Caco-2 (cell line): ENCODE measurements at places on chromosomes 7 and 10. TPM values are rescaled to one million over a fixed set of nuclear protein-coding genes. Genes with fewer than 3 reads are reported as not detected.

OR2A12 gene
- total RNA-seq, result not detected in 2 replicates

CLCN1 gene
- total RNA-seq, result 1.8 and 1.9 TPM in 2 replicates

CALCR gene
- total RNA-seq, result 0.30 TPM in 1 of 2 replicates, not detected in the other

MRLN gene
- total RNA-seq, result 0.88 and 0.98 TPM in 2 replicates

PLXNA4 gene
- 0.43 and 0.58 TPM in 2 replicates for total RNA-seq

- no peaks in the 10 kb centered on the region for H3K36me3 ChIP-seq
- peak; percentile 64 for DNase-seq
- H3K27ac ChIP-seq, result no peak overlapping the region
- H3K4me3 ChIP-seq, result no peak overlapping the region
- no peaks in the 10 kb centered on the region for H3K4me1 ChIP-seq
Observed at GRCh38 chr10:115417585-115418265, 324.6 kb downstream of the ATRNL1 start.

DNA sequence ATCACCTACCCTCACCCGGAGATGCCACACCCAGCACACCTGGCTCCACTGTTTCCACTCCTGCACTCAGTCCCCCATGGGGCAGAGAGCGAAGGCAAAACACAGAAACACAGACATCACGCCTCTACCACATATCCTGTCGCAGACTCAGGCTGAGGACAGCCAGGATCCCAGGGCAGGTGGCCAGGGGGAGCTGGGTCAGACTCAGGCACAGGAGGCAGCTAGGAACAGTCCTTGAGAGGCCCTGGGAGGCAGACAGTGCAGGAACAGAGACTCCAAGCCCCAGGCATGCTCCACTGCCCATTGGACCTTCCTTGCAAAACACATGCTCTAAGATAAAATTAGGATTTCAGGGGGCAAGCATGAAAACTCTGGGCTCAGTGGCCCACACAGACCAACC is 154.4 kb upstream of the C7orf33 start:
- no peak overlapping the region for H3K27ac ChIP-seq
- H3K4me1 ChIP-seq, result no peaks in the 10 kb centered on the region
- no peaks in the 10 kb centered on the region for H3K36me3 ChIP-seq
- DNase-seq, result no peak
- H3K4me3 ChIP-seq, result no peak overlapping the region

DNA sequence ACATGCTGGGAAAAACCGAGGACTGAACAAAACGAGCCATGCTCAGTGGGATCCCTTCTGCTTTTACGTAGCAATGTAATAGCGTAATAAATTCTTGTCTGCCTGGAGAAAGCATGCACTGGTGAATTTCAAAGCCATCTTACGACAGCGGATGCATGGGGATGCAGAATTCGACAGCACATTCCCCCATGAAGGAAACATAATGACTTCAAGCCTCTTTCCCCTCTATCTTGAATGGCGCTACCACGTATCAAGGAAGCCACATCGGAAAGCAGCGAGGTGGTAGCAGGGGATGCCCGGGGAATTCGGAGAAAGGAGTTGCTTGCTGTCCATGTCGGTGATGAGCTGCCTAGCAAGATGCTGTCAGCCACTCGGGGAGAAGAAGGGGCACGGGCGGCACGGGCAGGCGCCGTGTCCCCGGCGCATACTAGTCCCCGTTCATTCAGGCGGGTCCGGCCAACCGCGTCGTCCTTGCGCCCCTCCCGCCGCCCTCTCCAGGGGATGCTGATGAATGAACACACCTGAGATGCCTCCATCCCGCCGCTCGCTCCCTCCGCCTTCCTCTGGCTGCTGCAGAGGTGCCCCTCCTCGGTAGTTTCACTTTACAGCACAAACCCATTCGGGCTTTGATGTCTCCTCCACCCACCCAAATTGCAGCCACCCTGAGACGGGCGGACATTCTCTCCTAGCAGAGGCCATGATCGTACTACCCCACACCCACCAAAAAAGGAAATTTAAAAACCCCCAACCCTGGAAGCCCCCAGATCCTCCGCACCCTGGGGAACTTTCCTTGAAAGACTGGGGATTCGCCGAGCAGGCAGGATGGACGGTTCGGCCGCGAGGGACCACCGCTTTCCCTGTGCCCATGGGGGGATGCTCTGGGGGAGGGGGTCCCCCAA is 644 bp downstream of the SORBS1 start:
- H3K4me1 ChIP-seq, result peaks cover 43% of the 10 kb centered on the region
- peak overlapping the region; percentile 83 for H3K27ac ChIP-seq
- peak; percentile 57 for DNase-seq
- no peaks in the 10 kb centered on the region for H3K27me3 ChIP-seq
- H3K4me3 ChIP-seq, result peak overlapping the region; percentile 89
- no peaks in the 10 kb centered on the region for H3K36me3 ChIP-seq
